ENCODE measurements at places on chromosomes 16 and 17.

DNA sequence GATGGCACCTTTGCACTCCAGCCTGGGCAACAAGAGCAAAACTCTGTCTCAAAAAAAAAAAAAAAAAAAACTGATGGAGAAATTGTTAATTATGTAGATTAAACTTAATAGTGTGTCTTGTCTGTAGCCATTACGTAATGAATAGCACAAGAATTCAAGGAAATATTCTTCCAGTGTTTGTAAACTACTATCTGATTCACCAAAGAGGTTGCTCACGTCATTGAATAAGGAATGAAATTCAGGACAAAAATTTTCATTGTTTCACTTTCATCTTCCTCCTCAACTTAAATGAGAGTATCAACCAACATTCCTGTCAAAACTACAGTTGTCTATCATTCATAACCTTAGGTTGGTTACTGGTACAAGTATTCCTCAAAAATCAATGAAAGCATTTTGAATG, 30.7 kb upstream of the MYO18A start:
- DNase-seq, result no peak

GRCh38 chr16:57824888-57825287, 22.6 kb upstream of the KIFC3 start:
- DNase-seq, result no peak

- DNase-seq, result no peak
Observed at GRCh38 chr16:87604634-87605111, 2.4 kb downstream of the JPH3 start.

GRCh38 chr17:45248132-45248957, 13.5 kb downstream of the SPATA32 start:
- DNase-seq, result no peak

DNA sequence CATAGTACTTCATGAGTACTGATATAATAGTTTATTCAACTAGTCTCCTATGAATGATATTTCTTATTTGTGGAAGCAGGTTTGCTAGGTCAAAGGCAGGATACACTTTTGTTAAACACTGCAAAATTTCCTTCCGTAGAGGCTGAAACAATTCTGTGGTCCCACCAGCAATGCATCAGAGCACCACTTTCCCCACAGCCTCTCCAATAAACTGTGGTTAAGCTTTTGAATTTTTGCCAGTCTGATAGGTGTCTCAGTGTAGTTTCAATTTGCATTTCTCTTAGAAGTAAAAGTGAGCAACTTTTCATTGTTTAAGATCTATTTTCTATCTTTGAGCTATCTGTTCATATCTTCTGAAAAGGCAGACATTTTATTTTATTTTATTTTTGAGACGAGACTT, 36.4 kb upstream of the CORO6 start:
- DNase-seq, result no peak

All from cortex of kidney (tissue), 1 donor.